ENCODE measurements at places on chromosomes 11 and 22.

GRCh38 chr22:45804986-45805325, 133.3 kb downstream of the ATXN10 start:
- DNase-seq = no peak
- H3K4me1 ChIP-seq = no peaks in the 10 kb centered on the region
- no peak overlapping the region for H3K27ac ChIP-seq
- no peak overlapping the region for H3K4me3 ChIP-seq
- peaks cover 35% of the 10 kb centered on the region for H3K36me3 ChIP-seq

- no peaks in the 10 kb centered on the region for H3K36me3 ChIP-seq
- DNase-seq = no peak
- no peak overlapping the region for H3K27ac ChIP-seq
- no peaks in the 10 kb centered on the region for H3K27me3 ChIP-seq
- H3K4me1 ChIP-seq = no peaks in the 10 kb centered on the region
These were observed 6.8 kb upstream of the CHKA start for GRCh38 chr11:68127714-68128681.

DNA sequence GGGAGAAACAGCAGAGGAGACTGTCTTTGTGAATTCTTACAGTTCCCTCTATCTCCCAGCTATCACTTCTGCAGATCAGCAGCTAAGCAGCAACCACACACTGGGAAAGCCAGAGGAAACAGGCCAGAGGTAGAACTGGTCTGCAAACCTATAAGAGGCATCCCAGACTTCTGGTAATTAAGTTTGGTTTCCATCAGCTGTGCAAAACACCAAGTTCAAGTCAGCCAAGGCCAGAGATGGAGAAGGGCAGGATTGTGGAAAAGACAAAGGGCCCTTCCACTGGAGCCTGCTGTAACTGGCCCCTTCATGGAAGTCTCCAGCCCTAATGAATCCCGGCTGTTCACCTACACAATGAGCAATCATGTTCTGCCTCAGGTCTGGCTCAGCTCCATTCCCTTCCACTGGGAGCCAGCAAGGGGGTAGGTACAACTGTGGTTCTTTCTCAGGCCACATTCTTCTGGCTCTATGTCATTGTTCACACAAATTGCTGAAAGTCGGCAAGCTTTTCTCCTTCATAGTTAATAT, 4.6 kb upstream of the PAMR1 start:
- H3K4me3 ChIP-seq = no peak overlapping the region
- DNase-seq = no peak
- H3K36me3 ChIP-seq = no peaks in the 10 kb centered on the region
- peaks cover 5% of the 10 kb centered on the region for H3K27me3 ChIP-seq

DNA sequence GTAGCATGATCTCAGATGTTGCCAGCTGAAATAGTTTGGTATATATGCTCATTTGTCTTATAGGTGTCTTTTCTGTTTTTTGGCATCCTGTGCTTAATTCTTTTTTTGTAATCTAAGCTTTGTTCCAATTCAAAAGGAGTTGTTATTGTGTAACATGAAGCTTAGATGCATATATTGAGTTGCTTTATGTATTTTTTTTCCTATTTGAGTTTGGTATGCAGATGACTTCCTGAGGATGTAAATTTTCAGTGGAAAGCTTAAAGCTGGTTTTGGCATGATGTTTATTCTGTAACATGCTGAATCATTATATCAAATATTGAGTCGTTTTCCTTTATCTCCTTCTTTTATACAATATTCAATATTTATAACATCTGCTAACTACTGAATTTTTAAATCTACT, 69.4 kb downstream of the DDX10 start:
- H3K4me1 ChIP-seq = no peaks in the 10 kb centered on the region
- no peak for DNase-seq
- H3K27ac ChIP-seq = no peak overlapping the region
- no peak overlapping the region for H3K4me3 ChIP-seq
- H3K36me3 ChIP-seq = peaks cover 6% of the 10 kb centered on the region

GRCh38 chr11:134289789-134290188, 13.6 kb downstream of the GLB1L3 start:
- no peak overlapping the region for H3K4me3 ChIP-seq
- no peak overlapping the region for H3K27ac ChIP-seq
- H3K27me3 ChIP-seq = no peaks in the 10 kb centered on the region
- no peaks in the 10 kb centered on the region for H3K36me3 ChIP-seq
- no peaks in the 10 kb centered on the region for H3K4me1 ChIP-seq
- no peak for DNase-seq

DNA sequence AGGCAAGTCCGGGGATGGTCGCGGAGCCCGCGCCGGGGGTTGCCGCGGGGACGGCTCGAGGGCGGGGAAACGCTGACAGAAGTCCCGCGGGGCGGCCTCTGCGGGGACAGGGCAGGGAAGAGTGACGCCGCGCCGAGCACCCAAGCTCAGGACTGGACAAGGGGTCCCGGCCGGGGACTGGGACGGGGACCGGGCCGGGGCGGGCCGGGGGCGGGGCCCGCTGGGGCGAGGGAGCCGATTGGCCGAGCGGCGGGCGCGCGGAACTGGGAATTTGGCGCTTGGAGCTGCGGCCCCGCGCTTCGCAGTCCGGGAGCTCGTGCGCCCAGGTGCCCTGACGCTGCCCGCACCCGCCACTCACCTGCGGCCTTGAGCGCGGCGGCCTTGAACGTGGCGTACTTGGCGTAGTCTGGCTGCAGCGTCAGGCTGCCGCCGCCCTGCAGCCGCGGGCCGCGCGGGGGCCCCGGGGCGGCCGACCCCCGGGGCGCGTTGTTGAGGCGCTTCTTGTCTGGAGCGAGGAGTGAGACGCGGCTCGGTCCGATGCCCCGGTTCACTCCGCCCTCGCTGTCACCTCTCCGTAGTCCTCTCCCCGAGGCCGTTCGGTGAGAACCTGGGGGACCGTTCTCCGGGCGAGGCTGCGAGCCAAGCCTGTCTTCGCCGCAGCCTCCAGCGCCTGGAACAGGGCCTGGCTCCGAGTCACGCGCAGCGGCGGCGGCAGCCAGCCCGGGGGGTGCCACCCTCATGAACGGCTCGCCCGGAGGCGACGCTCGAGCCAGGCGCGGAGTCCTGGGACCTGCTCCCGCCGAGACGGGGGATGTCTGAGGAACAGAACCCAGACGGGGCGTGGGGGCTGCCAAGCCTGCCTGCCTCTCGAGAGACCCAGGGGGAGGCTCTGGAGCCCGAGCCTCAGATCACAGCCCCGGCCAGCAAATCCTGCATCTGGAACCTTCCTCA, 4.5 kb downstream of the SHISA8 start:
- no peak for DNase-seq
- H3K4me1 ChIP-seq = no peaks in the 10 kb centered on the region
- peaks cover 21% of the 10 kb centered on the region for H3K36me3 ChIP-seq
- H3K27me3 ChIP-seq = peaks cover 3% of the 10 kb centered on the region
- no peak overlapping the region for H3K4me3 ChIP-seq
- H3K27ac ChIP-seq = no peak overlapping the region

GRCh38 chr22:43969989-43970755, 14.9 kb downstream of the SAMM50 start:
- no peak overlapping the region for H3K27ac ChIP-seq
- no peak for DNase-seq
- peaks cover 93% of the 10 kb centered on the region for H3K36me3 ChIP-seq
- no peaks in the 10 kb centered on the region for H3K27me3 ChIP-seq

DNA sequence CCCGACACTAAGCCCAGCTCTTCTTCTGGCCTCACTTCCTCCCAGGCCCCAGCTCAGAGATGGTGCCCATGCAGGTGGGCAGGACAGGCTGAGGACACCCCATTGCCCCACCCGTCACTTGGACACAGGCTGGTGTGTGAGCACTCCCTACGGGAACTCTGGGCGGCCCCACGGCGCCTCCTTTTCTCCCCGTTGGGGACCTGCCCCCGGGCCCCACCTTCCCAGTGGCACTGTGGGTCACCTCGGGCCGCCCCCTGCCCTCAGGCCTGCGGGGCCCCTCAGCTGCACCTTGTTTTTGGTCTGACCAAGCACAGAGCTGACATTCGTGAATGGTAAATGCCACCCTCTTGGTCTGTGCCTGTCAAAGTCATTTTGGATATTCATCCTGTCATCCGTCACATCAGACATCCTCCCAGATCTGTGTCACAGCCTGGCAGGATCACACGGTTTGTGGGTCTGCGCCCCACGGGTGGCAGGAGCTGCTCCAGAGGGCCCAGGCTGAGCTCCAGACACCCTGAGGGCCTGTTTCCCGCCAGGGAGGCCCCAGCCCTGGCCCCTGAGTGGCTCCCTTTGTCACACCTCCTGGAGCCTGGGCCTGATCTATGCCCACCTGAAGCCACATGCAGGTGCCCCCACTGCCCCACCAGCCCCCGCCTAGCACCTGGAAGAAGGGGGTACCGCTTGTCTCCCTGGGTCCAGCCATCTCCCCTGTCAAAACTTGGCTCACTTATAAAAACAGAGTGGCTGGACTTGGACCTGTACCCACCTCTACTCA, 1188.5 kb downstream of the BRD1 start:
- H3K36me3 ChIP-seq = no peaks in the 10 kb centered on the region
- H3K27me3 ChIP-seq = no peaks in the 10 kb centered on the region
- H3K4me3 ChIP-seq = no peak overlapping the region
- no peak for DNase-seq

DNA sequence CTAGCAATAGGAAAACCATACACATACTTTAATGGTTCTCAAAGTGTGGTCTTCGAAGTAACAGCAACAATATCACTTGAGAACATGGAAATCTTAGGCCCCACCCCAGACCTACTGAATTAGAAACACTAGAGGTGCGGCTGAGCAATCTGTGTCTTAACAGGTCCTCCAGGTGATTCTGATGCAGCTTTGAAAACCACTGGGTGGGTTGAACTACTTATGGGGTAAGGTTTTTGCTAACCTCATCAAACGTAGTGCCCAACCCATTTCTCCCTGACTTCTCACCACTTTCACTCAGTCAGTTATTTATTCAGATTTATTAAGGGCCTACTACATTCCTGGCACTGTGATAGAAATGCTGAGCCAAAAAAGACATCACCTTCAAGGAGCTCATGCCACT, 3.7 kb downstream of the MPZL2 start:
- peaks cover 2% of the 10 kb centered on the region for H3K27me3 ChIP-seq
- no peaks in the 10 kb centered on the region for H3K36me3 ChIP-seq
- no peak overlapping the region for H3K27ac ChIP-seq
- H3K4me3 ChIP-seq = no peak overlapping the region

- H3K4me1 ChIP-seq = no peaks in the 10 kb centered on the region
- no peaks in the 10 kb centered on the region for H3K27me3 ChIP-seq
- H3K36me3 ChIP-seq = no peaks in the 10 kb centered on the region
- no peak overlapping the region for H3K27ac ChIP-seq
These were observed 18.4 kb downstream of the MS4A6E start for GRCh38 chr11:60345489-60345888.

GRCh38 chr11:6708876-6709275, 25.7 kb upstream of the MRPL17 start:
- H3K27me3 ChIP-seq = no peaks in the 10 kb centered on the region
- H3K4me1 ChIP-seq = no peaks in the 10 kb centered on the region
- H3K4me3 ChIP-seq = no peak overlapping the region
- DNase-seq = no peak
- peaks cover 4% of the 10 kb centered on the region for H3K36me3 ChIP-seq

DNA sequence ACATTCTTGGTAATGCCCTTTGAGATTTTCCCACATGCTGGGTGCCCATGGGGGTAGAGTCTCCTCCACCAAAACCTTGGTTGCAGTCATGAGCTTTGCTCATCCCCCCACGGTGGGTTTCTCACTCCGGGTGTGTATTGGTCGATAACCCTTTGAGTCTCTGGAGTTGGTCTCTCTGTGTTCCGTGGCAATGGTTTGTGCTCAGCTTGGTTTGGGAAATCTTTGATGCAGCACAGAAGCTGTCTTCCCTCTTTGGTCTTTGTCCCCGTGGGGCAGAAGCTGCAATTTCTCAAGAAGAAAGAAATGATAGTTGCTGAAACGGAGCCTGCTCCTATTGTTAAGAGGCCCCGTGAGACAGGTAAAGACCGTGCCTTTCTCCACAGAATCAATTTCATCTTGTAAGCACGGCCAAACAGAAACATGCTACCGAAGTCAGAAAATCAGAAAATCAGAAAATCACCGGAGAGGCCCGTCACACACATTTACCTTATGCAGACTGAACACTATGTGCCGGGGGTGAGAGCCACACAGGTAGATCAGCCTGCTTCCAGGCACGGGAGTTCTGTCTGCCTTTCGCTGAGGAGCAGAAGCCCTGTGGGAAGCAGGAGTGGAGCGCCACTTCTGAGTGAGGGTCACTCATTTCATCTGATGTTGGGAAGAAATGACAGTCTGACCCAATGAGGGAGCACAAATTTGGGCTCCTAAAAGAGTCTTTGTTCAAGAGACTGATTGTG, 186.1 kb downstream of the TBC1D22A start:
- peaks cover 12% of the 10 kb centered on the region for H3K36me3 ChIP-seq
- no peaks in the 10 kb centered on the region for H3K4me1 ChIP-seq
- no peak overlapping the region for H3K4me3 ChIP-seq

GRCh38 chr11:116333001-116333535, 439.7 kb downstream of the BUD13 start:
- no peaks in the 10 kb centered on the region for H3K36me3 ChIP-seq
- no peak overlapping the region for H3K27ac ChIP-seq
- H3K4me3 ChIP-seq = no peak overlapping the region
- no peak for DNase-seq
- no peaks in the 10 kb centered on the region for H3K27me3 ChIP-seq
- no peaks in the 10 kb centered on the region for H3K4me1 ChIP-seq
